Renal cortical epithelial cell (primary cell): ENCODE measurements at places on chromosomes 4 and X.
A peak's percentile ranks its signal among the peaks of the same experiment; 100 is the strongest.

DNA sequence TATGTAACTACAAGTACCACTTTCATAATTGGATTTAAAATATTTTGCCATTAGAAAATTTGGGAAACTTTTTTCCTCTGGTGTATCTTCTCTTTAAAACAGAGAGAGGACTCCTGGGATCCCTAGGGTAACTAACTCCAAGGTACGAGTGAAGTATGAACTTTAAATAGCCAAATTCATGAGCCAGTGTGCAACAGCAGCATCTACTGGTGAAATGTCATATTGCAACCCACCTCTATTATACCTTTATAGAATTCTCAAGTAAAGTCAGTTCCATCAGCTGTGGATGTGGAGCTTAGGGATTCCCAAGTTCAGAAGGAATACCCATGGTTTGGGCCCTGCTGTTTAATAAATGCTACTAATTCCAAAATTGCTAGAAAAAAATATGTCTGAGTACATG lies 282.7 kb upstream of the TAPT1 start:
- DNase-seq: no peak

GRCh38 chrX:47815901-47816845 lies 20.5 kb upstream of the ZNF81 start:
- peak; percentile 13 for DNase-seq

- no peak for DNase-seq
Observed at GRCh38 chrX:13046141-13046855, 1.9 kb upstream of the FAM9C start.

- DNase-seq: no peak
Observed at GRCh38 chr4:184669251-184669650, 19.7 kb downstream of the PRIMPOL start.
